Melanocyte of skin (primary cell): ENCODE measurements at places on chromosomes 2 and 18. TPM values are rescaled to one million over a fixed set of nuclear protein-coding genes. Genes with fewer than 3 reads are reported as not detected.

Gene ALLC
- total RNA-seq, result not detected in 2 replicates

Gene GALM
- total RNA-seq, result 26.8 and 35.6 TPM in 2 replicates

Gene CSRNP3
- 4.5 and 5.7 TPM in 2 replicates for total RNA-seq

Gene LAMA3
- under 0.01 and 0.31 TPM in 2 replicates for total RNA-seq

Gene VSNL1
- not detected in 2 replicates for total RNA-seq

Gene NCOA1
- 19.6 and 20.7 TPM in 2 replicates for total RNA-seq

Gene GAREM1
- 7.7 and 12.0 TPM in 2 replicates for total RNA-seq

Gene KIAA2012
- total RNA-seq, result not detected in 2 replicates

Gene REG3A
- total RNA-seq, result not detected in 2 replicates

Gene ASPRV1
- 0.34 and 0.36 TPM in 2 replicates for total RNA-seq

Gene IGFBP5
- total RNA-seq, result 3.3 and 5.6 TPM in 2 replicates

Gene CAVIN2
- 0.36 TPM in 1 of 2 replicates, not detected in the other for total RNA-seq

Gene GAL3ST2
- 0.34 and 0.36 TPM in 2 replicates for total RNA-seq

Gene SPATA3
- total RNA-seq, result not detected in 2 replicates

Gene FSHR
- not detected in 2 replicates for total RNA-seq

Gene SRD5A2
- under 0.01 TPM in 1 of 2 replicates, not detected in the other for total RNA-seq

Gene COLEC12
- 0.69 and 0.73 TPM in 2 replicates for total RNA-seq

Gene CTLA4
- total RNA-seq, result 11.0 and 23.1 TPM in 2 replicates

Gene SULT1C4
- total RNA-seq, result not detected in 2 replicates

Gene FAM237A
- total RNA-seq, result not detected in 2 replicates

Gene MYO7B
- total RNA-seq, result under 0.01 TPM in 2 replicates

Gene CHRNG
- not detected in 2 replicates for total RNA-seq

Gene OLA1
- 42.0 and 69.1 TPM in 2 replicates for total RNA-seq

Gene SMAD2
- total RNA-seq, result 33.7 and 36.3 TPM in 2 replicates

Gene ABCB11
- not detected in 2 replicates for total RNA-seq

Gene LHCGR
- under 0.01 TPM in 1 of 2 replicates, not detected in the other for total RNA-seq

Gene TMEM37
- total RNA-seq, result not detected in 2 replicates

Gene ERICH2
- total RNA-seq, result 0.67 TPM in 1 of 2 replicates, not detected in the other

Gene PID1
- under 0.01 and 0.77 TPM in 2 replicates for total RNA-seq

Gene DCDC2C
- total RNA-seq, result not detected in 2 replicates

Gene IL36RN
- not detected in 2 replicates for total RNA-seq

Gene ABCG5
- not detected in 2 replicates for total RNA-seq

Gene DNAH6
- under 0.01 and 0.34 TPM in 2 replicates for total RNA-seq
